NCI-H82 (cell line): ENCODE measurements at places on chromosomes 2 and 18.

- peak; percentile 53 for DNase-seq
These were observed 630 bp downstream of the PPM1G start for GRCh38 chr2:27408601-27409320.

GRCh38 chr2:192655916-192656315 lies 461.2 kb upstream of the TMEFF2 start:
- peak; percentile 46 for DNase-seq

DNA sequence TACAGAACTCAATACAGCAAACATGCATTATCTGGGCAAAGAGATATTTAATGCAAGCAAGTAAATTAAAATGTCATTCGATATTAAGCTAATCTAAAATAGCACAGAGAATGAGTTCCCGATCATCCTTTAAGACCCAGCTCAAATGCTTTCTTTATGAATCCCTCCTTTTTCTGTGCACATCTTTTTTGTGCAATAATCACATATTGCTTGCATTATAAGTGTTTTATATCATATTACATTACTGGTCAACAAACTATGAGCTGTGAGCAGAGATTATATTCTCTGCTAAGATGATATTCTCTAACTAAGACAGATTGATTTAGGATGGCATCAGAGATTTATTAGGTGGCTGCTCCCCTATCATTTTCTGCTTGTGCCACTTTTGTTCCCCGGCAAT lies 146.1 kb downstream of the ERBB4 start:
- no peak for DNase-seq

DNA sequence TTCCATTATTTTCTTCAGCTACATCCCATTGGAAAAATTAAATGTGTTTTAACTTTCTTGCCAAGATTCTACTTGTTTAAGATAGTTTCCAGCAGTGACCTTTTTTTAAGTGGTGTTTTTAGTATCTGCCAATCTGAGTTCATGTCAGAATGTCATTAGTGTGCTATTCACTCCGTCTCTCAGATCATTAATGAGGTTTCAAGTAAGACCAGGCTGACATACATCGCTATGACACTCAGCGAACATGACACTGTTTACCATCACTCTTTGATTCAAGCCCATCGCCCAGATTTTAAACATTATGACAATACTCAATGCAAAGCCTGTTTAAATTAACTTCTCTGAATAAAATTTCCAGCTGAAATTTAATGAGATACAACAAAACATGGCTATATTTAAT lies 272.0 kb upstream of the KYNU start:
- DNase-seq: no peak

GRCh38 chr2:228902176-228902575 lies 368.9 kb downstream of the PID1 start:
- DNase-seq: no peak

DNA sequence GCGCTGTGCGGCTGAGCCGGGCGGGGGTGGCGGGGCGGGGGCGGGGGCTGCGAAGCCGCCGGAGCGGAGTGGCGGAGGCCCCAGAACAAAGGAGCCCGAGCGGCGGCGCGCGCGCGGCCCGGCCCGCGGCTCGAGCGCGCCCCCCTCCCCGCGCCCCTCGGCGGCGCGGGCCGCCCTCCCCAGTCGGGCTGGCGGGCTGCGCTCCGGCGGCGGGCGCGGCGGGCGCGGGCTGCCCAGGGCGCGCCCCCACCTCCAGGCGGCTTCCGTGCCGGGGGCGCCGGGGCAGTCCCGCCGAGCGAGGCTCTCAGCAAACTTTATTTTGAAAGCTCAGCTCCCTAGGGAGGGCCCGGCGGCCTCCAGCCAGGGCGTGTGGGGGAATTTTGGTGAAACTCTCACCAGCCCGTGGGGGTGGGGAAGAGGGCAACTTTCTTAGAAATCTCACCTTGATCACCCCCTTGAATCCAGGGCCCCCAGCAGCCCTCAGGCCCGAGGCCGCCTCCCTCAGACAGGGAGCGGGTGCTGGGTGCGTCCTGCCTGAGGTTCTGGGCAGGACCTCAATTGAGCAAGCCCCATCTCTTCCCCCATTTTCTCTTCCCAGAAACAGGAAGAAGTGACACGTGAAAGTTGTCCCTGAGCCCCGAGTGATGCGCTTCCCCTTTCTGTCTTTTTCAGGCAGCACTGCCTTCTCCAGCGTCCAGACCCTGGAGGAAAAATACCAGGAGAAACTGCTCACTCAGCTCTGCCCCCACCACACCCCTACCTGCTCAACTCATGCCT lies 786 bp downstream of the TET3 start:
- DNase-seq: peak; percentile 56

- no peak for DNase-seq
These were observed 9.4 kb upstream of the CTLA4 start for GRCh38 chr2:203858176-203858575.

GRCh38 chr2:9613291-9613690 lies 17.5 kb downstream of the YWHAQ start:
- no peak for DNase-seq

DNA sequence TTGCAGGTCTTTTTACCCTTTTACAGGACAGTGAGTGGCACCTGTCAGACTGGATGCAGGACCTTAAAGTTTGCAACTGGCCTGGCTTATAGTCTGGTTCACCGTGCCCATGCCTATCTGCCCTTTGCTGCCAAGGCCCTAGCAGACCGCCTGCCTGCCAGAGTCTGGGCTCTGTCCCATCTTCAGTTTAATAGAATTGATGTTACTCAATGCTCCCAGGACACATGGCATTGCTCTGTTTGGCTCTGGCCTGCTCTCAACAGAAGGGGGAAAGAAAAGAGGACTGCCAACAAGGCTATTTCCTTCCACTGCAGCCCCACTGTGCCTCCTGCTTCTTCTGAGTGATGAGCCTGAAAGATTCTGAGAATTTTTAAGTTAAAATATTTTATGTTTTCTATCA lies 25.6 kb upstream of the TMEM178A start:
- DNase-seq: no peak

GRCh38 chr2:148680462-148680861 lies 35.9 kb downstream of the EPC2 start:
- no peak for DNase-seq

GRCh38 chr18:12030670-12031069 lies 49.4 kb downstream of the IMPA2 start:
- no peak for DNase-seq

GRCh38 chr2:19887510-19887909 lies 14.3 kb downstream of the TTC32 start:
- peak; percentile 38 for DNase-seq

- DNase-seq: peak; percentile 82
These were observed 15.1 kb downstream of the SH2D6 start for GRCh38 chr2:85433511-85434089.

DNA sequence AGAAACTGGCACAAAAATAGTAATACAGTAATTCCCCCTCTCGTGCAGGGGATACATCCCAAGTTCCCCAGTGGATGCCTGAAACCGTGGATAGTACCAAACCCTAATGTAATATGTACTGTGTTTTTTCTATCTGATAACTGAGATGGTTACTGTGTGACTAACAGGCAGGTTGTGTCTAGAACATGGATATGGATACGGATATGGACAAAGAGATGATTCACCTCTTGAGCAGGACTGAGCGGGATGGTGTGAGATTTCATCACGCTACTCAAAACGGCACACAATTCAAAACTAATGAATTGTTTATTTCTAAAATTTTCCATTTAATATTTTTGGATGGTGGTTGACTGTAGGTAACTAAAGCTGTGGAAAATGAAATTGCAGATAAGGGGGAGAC lies 3.4 kb downstream of the MBD1 start:
- DNase-seq: no peak

- peak; percentile 74 for DNase-seq
These were observed 127.6 kb upstream of the SPOPL start for GRCh38 chr2:138373993-138374408.

GRCh38 chr2:241088376-241088775 lies 13.7 kb downstream of the MTERF4 start:
- DNase-seq: no peak

GRCh38 chr2:197940382-197940781 lies 136.0 kb downstream of the PLCL1 start:
- peak; percentile 81 for DNase-seq

DNA sequence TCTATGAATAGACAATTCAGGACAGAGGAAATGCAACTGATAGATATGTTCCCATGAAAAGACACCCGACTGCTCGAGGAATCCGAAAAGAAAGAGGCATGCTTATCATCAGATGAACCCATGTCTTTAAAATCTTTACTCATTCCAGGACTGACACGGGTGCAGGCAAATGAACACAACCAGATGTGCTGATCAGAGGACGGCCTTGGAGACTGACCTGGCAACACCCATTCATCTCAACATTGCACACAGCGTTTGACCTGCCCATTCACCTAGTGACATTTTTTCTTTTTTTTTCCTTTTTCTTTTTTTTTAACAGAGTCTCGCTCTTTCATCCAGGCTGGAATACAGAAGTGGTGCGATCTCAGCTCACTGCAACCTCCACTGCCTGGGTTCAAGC lies 377.5 kb downstream of the EIPR1 start:
- no peak for DNase-seq

GRCh38 chr2:65553504-65554074 lies 121.2 kb upstream of the SPRED2 start:
- DNase-seq: no peak

- no peak for DNase-seq
These were observed 64.4 kb upstream of the PGAP1 start for GRCh38 chr2:196990788-196991461.

DNA sequence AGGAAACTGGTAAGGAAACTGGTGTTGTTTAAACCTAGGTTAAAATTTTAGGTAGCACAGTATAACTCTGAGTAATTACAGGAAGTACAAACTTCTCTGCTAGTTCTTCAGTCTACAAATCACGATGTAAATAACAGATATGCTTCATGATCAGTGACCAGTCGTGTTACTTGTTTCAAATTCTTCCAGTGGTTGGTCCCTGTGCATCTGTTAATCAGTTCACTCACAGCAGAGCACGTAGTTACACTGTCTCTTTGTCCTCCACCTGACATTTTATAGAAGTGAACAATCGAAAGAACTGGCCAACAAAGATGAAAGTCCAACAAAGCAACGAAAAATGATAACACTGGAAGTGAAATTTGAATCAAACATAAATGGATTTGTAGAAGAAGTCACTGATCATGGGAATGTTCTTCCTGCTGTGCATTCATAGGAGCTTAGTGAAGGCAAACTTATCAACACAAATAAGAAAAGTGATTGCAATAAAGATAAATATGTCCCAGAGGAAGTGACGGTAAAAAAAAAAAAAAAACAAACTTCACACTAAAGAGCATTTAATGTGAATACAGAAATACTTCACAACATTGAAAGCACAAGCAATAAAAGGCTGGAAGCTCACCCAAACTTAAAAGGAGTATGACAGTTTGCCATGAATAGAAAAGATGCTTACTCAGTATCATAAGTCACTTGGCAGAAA lies 7.0 kb downstream of the EIF2AK2 start:
- no peak for DNase-seq

DNA sequence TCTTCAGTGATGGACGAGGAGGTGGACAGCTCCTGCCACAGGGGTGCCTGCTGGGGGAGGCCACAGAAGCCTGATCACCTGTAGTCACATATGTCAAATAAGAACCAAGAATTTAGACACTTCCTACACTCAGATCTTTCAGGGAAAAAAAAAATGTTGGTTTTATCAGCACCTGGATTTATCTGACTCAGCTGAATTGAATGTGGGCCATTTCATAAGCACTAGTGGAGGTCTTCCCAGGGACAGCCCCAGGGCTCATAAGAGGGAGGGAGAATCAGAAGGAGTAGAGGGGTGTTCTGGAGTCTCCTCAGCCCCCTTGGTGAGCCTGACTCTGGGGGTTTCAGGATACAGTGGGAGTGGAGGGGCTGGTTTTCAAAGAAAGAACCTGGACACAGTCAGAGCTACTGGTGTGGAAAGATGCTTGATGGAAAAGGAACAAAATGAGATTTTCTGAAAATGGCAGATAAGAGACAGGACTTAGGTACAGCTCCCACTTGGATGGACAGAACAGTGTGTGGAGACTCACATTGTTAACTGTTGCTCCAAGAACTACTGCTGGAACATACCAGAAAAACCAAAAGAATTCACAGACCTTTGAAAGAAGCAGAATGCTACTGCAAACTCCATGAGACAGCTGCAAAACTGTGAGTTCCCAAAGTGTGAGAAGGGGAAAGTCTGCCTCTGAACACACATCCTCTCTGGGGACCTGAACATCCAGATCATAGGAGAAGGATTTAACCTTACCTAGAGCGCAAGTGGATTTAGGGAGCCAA lies 45.4 kb downstream of the LCT start:
- DNase-seq: no peak

DNA sequence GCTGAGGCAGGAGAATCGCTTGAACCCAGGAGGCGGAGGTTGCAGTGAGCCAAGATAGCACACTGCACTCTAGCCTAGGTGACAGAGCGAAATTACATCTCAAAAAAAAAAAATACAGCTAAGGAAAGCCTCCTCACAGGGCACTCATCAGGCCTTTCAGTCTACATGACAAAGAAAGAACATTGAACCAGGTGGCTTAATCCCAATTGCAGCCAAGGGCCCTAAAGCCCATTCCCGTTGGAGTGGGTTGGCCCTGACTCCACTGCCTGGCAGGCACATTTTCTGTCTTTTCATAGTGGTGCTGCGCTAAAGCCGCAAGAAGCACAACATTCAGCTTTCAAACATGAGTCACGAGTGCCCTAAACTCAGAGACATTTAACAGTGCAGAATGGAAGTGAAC lies 372.5 kb downstream of the RNF144A start:
- DNase-seq: no peak

DNA sequence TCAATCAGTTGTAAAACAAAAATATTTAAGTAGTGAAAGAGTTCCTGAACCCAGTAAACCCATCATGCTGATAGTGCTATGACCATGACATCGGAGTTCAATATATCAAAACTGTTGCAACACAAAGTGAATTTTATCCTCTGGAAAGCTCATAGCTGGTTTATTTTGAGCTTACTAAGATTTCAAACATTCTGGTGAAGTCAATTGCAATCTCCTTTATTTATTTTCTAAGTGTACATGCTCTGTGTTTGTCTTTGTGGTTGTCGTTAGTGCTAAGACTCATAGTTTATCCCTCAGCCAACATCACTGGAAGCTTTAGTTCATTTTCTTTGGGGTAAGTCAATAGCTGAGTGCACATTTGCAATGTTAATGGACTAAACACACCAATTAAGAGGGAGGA lies 91.9 kb downstream of the QPCT start:
- DNase-seq: no peak
